ENCODE measurements at places on chromosomes 13 and 19.

GRCh38 chr19:51702103-51702824 is 9.1 kb downstream of the SPACA6 start:
- peak; percentile 55 for DNase-seq

- no peak for DNase-seq
Observed at GRCh38 chr13:74450525-74450845, 316.3 kb upstream of the KLF12 start.

GRCh38 chr19:30744741-30745475 is 372.7 kb downstream of the ZNF536 start:
- DNase-seq: no peak

DNA sequence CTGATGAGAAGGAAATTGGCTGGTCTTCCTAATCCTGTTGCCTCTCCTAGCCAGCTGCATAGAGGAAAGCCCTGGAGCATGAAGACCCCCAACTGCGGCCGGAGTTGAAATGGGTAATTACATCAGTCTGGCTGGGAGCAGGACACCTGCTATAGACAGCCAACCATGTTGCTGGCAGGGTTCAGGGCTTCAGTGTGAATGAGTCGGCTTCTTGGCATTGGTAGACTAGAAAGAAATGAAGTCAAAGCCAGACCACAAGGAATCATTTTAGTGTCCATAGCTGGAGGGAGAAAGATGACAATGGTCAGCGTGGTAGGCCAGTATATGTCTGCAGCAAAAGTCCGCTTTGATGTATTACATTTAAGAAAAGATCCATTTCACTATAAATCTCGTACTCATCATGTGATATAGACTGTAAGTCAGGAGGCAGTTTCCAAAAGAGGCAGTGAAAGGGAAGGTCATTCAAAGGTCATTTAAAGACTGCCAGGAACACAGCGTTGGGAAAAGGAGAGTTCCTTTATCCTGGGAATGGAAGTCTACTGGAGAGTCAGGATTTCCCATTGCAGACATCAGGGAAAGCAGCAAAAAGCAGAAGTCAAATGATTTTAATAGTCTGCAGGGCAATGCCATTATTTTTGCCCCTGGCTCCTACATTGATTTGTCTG is 262.7 kb downstream of the DNAJC15 start:
- DNase-seq: no peak

- no peak for DNase-seq
Observed at GRCh38 chr13:95136638-95137037, 164.6 kb downstream of the ABCC4 start.

DNA sequence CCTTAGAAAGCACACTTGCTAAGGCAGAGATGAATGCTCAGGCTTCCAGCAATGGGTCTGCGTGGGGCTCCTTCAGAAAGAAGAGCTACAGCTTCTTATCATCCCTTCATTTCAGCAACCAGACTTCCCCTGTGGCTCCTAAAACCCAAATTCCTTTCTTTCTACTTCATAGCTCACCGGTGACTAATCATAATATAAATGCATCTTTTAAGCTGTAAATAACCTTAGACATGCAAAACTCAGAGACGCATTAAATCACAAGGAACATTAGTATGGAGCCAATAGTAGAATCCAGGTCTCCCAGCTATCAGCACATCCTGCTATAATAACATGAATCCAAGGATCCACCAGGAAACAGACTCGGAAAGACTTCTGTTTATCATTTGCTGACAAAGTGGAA is 375.6 kb downstream of the COG6 start:
- DNase-seq: no peak

GRCh38 chr13:42623916-42624315 is 50.0 kb downstream of the TNFSF11 start:
- no peak for DNase-seq

- DNase-seq: no peak
Observed at GRCh38 chr13:49220036-49220855, at the start of gene MLNR. Gene MLNR, plus strand, starts transcription at chr13:49220338. Its CDS starts 0 bp downstream, at chr13:49220338.

DNA sequence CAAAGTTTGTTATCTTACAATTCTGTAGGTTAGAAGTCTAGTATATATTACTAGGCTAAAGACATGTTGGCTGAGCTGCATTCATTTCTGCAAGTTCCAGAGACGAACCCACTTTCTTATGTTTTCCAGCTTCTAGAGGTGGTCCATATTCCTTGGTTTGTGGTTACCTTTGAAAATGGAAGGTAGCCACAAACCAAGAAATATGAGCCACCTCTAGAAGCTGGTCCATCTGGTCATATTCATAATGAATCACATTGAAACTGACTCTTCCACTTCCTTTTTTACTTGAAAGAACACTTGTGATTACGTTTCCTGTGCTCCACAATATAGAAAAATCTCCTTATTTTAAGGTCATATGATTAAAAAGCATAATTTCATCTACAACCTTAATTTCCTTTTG is 943.0 kb upstream of the PCDH9 start:
- DNase-seq: no peak

DNA sequence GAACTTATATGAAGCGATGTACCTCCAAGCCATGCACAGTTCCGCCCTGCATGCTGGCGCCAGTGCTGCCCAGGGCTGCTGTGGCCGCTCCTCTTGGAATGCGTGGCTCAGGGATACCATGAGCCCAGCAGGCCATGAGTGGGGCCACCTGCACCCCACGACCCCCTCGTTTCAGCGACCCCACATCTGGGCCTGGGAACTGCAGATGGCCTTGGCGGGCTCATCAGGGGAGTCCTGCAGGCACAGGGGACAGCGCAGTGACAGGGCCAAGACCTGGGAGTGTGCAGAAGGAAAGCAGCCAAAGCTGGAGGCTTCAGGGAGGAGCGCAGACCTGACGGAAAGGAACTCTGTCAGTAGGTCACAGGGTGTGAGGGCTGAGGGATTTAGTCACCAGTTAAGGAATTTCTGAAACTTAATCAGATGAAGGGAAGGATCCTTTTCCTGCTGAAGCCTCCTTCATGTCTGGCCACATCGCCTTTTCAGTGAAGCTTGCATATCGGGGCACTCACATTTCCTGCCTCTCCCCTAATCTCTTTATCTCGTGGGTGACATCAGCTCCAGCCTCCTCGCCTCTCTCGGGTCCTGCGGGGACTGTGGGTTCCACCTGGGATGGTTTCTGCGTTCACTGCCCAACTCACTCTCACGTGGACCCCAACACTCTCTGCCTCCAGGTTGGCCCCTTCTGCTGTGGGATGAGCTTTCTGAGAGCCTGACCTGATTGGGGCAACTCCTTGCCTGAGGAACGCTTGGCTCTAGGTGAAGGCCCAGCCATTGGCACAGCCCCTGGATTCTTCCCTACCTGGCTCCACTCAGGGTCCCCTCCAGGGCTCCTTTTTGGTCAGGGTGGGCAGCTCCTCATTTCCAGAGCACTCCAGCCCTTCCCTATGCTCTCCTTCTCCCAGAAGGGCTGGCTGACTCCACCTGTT is 123.5 kb downstream of the CRYL1 start:
- DNase-seq: no peak

DNA sequence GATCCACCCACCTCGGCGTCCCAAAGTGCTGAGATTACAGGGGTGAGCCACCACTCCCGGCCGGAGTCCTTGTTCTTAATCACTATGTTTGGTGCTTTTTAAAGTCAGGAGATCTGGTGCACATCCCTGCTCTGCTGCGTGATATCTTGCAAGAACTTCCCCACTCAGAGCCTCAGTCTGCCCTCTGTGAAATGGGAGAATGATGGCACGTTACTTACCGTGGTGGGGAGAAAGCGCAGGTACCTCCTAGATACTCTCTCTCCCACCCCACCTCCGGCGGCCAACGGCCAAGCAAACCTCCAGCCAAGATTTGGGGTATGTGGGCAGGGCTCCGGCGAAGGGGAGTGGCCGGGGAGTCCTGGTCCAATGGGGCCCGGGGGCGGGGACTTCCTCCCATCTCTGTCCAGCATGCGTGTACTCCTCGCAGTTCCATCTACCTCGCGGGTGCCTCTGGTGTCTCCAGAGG is at the start of gene RYR1:
Gene RYR1, plus strand, starts transcription at position 424 of the 466 bp plus-strand sequence. CDS start 139 bp downstream, outside the sequence.
- DNase-seq: peak; percentile 62

- no peak for DNase-seq
Observed at GRCh38 chr19:56098731-56099568, 22.1 kb downstream of the ZNF787 start.
